ENCODE measurements at places on chromosomes 7 and 10.

- DNase-seq, result no peak
Observed at GRCh38 chr10:218798-219197, 83.5 kb downstream of the ZMYND11 start.

GRCh38 chr7:133139801-133140200, 57.9 kb upstream of the CHCHD3 start:
- DNase-seq, result no peak

DNA sequence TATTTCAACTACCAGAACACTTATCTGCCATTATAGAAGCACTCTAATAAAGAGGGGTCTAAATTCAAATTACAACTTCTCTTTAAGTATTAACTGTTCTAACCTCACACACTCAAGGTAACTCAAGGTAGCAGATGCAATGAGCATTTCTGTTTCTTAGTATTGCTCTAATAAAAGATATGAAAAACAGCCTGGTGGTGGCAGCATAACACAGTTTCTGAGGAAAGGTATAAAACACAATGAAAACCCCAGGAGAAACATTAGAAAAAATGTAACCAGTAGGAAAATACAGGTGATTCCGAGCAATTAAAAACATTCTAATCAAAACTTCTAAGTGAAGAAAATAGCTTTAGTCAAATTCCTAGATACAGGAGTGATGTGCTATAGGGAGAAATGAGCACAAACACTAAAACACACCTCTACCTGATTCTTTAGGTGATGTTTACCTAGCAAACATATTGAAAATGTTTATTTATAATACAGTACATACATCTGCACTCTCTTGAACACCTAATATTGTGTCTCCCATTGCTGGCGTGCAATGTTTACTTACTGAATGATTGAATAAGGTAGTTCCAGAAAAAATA, 3.5 kb downstream of the MKRN1 start:
- DNase-seq, result peak; percentile 26

DNA sequence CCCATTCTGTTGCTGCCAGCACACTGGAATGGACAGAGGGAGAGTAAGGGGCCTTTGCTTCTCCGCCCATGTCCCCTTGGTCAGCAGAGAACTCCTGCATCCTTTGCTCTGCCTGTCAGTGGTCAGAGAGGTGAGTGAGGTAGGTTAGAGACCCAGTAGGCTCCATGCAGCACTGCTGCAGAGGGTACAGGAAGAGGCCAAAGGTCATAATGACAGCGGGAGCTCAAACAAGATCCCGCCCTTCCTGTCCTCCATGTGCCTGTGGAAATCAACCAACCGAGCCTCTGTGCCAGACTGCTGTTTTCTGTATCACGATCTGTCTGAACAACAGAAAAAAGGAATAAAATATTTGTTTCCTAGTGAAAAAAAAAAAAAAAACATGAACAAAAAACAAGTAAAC, 81.4 kb downstream of the ZNF33B start:
- no peak for DNase-seq

DNA sequence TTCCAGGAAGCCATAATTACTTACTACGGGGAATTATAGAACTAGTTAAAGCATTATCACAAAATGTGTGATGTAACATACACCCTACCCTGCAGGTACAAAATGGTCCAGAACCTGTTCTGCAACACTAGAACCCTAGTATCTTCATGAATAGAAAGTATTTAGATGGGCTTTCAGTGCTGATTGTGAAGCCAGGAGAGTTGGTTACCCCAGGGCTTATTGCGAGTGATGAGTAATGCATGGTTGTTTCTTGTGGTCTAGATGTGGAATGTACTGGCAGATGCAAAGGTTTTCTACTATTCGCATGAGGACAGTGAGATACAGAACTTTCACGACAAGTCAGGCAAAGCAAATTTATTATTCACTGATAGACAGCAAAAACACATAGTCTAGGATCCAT, 33.6 kb upstream of the AGR3 start:
- no peak for DNase-seq

DNA sequence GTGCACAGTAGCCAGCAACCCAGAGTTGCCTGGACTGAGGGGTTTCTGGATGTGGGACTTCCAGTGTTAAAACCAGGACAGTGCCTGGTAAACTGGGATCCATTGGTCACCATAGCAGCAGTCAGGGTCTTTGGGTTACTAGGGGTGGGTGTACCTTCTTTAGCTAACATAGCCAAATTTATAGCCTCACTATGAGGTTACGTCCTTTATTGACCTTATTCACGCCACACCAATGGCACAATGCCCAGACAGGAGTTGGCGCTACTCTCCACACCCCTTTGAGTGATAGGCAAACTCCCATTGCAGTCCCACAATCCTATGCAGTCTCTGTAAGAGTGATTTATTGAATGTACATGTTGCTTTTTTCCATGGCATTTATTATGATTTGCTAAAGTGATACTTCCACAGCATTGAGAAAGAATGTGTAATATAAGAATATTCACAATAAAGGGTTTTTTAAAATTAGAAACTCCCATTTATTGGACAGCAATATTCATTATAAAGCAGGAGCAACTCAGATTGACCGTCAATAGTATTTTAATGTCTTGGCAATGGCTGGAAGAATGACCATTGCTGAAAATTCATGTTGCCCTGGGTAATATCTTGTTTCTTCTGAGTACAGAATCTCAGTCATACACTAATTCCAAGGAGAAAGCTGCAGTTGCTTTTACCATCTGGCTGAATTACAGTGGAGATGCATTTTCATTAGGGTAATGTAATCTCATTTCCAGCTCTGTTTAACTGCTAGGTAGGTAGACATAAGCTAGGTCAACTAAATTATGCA, 26.1 kb downstream of the IFIT5 start:
- DNase-seq, result no peak

DNA sequence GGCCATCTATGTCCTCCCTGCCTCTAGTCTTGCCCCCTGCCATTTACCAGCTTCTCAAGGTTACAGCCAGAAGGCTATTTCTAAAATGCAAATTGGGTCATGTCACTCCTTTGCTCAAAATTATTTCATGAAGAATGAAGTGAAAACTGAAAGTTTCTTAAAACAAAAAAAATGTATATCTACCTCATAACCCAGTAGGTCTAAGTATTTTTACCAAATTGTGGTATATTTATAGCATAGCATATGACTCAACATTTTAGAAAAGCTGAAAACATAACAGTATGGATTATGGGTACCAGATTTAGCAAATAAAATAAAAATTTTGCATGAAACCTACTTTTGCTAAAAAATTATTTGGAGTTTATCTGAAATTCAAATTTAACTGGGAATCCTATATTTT, 78.4 kb downstream of the SLC16A9 start:
- DNase-seq, result no peak

DNA sequence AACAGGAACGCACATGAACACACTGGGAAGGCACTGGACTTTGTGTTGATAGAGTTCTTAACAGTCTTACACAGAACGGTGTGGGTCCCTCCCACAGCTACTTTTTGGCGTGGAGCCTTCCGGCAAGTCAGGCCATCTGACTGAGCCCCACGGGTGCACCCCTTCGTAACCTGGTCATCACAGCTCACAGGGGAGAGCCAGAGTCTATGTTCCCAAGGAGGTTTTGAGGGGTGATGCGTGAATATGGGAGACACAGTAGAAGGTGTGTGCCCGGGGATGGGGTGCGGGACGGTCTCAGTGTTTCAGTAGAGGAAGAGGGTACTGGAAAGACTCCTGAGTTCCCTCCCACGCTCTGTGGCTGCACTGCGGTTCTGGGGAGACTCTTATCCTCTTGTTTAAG, 291.7 kb downstream of the DNAJB6 start:
- no peak for DNase-seq

DNA sequence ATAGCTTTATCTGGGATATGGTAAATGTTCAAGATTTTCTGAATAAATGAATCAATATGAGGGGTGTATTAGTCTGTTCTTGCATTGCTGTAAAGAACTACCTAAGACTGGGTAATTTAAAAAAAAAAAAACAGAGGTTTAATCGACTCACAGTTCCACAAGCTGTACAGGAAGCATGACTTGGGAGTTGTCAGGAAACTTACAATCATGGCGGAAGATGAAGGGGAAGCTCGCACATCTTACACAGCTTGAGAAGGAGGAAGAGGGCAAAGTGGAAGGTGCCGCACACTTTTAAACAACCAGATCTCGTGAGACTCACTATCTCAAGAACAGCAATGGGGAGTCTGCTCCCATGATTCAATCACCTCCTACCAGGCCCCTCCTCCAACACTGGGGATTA, 32.5 kb upstream of the OTUD1 start:
- no peak for DNase-seq

GRCh38 chr7:157691586-157692459, 355.0 kb downstream of the DNAJB6 start:
- DNase-seq, result no peak

DNA sequence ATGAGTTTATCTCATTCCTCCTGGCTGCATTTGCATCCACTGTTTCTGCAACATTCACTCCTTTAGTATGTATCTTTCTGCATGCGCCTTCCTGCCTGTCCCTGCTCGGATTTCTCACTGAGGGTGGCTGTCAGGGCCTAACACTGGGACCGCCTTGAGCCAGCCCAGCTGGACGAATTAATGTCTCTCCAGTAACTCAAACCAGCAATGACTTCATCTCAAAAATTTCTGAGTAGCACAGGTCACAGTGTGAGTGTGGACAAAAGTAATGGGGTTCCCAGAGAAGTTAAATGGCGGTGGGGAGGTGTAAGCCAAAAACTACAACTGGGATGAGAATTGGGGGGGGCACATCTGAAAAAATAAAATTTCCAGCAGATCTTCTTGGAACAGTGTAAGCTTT, 444.0 kb upstream of the MGMT start:
- DNase-seq, result no peak

- DNase-seq, result no peak
Observed at GRCh38 chr7:117157241-117158209, 165.3 kb downstream of the WNT2 start.

- no peak for DNase-seq
Observed at GRCh38 chr10:119061352-119061751, 19.3 kb downstream of the EIF3A start.

DNA sequence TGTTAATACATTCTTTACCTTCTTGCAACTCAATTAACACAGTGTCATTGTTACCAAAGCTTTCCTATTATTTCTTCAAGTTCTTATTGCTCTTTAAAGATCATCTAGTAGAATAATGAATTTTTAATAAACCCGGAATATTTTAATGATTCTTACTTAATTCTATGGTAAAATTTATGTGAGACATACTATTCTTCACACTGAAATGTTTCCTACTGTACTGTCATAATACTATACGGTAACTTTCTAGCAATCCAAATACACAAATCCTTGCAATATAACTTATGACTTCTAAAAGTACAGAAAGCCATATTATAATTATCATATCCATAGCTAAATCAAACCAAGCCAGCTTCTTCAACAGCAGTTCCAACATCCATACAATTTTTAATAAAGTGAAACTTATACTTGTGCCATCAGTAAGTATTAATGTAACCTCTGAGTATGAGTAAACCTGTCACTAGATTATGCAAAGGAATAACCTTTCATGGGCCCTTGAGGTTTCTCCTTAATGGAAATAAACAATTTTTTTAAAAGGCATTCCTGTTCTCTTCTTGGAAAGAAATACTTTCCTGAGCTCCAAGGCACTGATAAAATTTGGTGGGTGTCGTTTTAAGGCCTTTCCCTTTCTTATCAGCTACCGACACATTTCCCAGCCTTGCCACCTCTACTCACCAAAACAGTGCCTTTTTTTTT, 87.4 kb downstream of the IMMP2L start:
- DNase-seq, result peak; percentile 15

DNA sequence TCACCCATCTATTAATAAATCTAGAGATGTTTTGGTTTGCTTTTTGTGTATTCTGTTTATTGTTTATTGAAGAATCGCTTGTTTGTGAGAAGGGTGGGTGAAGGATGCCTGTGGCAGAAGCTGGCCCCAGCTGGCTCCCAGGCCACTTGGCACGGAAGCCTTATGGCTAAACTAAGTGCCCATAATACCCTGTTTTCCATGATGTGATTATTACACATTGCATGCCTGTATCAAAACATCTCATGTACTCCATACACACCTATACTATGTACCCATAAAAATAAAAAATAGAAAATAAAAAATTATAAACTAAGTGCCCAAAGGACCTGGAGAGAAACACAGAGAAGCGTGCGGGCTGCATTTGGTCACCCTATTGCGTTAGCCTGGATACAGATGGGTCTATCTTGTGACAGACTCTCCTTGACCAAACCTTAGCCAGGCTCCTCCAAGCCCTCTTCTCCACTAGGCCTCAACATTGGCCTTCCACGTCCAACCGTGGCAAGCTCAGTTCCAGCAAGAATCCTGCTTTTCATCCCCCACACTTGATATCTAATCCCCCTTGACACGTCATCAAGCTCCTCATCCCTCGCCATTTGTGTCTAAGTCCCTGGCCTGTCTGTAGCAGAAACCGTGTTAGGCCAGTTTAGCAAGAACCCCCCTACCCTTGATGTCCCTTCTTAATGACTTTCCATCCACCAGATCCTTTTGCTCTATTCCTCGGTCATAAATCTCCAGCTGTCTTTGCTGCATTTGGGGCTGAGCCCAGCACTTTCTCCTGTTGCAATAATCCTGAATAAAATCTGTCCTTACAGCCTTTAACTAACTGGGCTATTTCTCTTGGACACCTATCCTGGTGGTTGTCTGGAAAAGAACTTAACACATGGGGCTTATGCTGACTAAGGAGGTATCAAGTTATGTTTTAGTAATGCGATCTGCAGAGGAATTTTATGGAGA, 245.2 kb downstream of the TNS3 start:
- DNase-seq, result no peak

Measured in hematopoietic multipotent progenitor cell (in vitro differentiated cells).